Left lung (tissue), 14 donors: ENCODE measurements at places on chromosomes 5 and 9. TPM values are rescaled to one million over a fixed set of nuclear protein-coding genes. Genes with fewer than 3 reads are reported as not detected.

DNA sequence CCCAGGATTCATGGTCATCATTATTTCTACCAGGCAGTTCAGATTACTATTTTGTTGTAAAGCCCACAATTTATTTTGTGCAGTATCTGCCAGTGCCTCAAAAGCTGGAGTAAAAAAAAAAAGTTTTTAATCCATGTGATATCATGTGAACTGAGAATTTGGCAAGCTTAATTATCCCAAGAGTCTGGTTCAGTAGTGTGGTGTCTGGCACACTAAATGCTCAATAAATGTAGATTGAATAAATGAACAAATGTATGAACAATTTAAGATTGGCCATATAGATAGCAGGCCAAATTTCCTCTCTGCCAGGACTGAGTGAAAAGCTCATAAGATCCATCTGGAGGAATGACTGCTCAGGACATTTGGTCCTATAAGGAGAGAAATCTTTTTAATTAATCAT lies 533.0 kb downstream of the TLE1 start:
- H3K4me1 ChIP-seq, result no peaks in the 10 kb centered on the region
- no peak overlapping the region for H3K4me3 ChIP-seq
- no peak overlapping the region for H3K27ac ChIP-seq
- no peaks in the 10 kb centered on the region for H3K36me3 ChIP-seq
- DNase-seq, result no peak

GRCh38 chr5:157323107-157323706 lies 57.3 kb downstream of the CYFIP2 start:
- peaks cover 4% of the 10 kb centered on the region for H3K4me1 ChIP-seq
- H3K27me3 ChIP-seq, result no peaks in the 10 kb centered on the region
- no peak overlapping the region for H3K27ac ChIP-seq
- no peaks in the 10 kb centered on the region for H3K36me3 ChIP-seq
- no peak overlapping the region for H3K4me3 ChIP-seq

DNA sequence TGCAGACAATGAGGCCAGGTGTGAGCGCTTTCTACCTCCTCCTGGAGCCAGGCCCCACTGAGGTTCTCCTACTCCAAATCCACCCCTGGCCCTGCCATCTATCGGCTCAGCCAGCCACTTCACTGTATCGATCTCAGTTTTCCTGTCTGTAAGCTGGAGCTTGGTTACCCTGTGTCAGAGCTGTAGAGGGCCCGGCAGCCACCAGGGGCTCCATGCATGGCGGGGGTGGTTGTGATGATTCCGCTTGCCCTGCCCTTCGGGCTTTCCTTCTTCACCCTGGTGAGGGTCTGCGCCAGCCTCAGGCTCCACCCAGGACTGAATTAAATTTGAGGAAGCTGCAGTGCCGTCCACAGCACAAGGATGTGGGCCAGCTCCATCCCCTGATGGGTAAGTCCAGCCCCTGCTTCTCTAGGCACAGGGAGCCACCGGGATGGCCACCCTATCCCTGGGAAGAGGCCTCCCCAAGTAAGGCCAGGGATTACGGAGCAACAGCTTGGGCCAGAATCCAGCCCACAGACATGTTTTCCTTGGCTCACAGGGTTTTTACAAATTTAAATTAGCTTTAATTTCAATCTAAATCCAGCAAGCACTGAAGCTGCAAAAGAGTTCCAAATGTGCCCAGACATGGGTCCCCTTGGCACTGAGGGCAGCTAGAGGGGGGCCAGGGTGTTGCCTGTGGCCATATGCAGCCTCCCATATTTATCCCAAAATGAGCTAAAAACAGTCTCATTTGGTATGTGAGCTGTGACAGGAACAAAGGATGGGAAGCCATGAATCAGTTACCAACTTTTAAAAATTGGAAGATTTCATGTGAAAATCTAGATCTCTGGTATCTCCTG lies 89.1 kb upstream of the FBXW11 start:
- H3K4me1 ChIP-seq, result no peaks in the 10 kb centered on the region
- no peak overlapping the region for H3K27ac ChIP-seq
- no peak overlapping the region for H3K4me3 ChIP-seq
- H3K27me3 ChIP-seq, result no peaks in the 10 kb centered on the region

DNA sequence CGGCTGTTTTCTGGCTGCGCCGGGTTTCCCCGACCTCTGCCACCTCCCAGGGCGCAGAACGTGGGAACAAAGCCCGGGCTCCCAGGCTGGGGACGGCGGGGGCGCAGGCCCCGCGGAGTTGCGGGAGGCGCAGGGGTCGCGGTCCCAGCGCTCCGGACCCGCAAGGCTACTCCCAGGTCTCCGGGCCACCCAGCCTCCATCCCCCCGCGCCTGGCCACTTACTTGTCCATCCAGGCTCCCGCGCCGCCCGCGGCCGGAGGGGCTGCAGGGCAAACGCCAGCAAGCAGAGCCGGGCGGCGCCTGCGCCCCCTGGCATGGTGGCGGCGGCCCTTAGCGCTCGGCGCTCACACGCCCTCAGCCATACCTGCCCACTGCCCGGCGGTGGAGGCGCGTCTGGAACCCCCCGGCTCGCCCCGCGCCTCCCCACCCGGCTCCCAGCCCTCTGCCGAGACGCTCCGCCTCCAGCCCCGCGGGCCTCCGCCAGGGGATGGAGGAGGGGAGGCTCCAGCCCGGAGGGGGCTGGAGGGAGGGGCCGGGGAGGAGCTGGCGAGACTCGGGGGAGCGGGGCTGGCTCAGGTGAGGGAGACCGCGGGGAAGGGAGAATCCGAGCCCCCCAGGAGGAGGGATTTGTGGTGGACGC lies at the start of gene ADAM19:
Gene ADAM19, minus strand, starts transcription at position 395 of the 640 bp plus-strand sequence. Its CDS starts 79 bp downstream, at position 316.
- peak; percentile 68 for DNase-seq
- peaks cover 27% of the 10 kb centered on the region for H3K27me3 ChIP-seq
- no peaks in the 10 kb centered on the region for H3K36me3 ChIP-seq
- H3K4me3 ChIP-seq, result peak within 1 kb of the TSS; percentile 73
- H3K27ac ChIP-seq, result peak within 1 kb of the TSS; percentile 82
- H3K4me1 ChIP-seq, result peaks cover 61% of the 10 kb centered on the region

- peak overlapping the region; percentile 23 for H3K4me3 ChIP-seq
- peaks cover 23% of the 10 kb centered on the region for H3K4me1 ChIP-seq
- peak; percentile 70 for DNase-seq
- H3K27me3 ChIP-seq, result no peaks in the 10 kb centered on the region
These were observed 48.9 kb downstream of the CXXC5 start for GRCh38 chr5:139696894-139697658.

The SYK gene
- total RNA-seq, result 91.8 TPM

DNA sequence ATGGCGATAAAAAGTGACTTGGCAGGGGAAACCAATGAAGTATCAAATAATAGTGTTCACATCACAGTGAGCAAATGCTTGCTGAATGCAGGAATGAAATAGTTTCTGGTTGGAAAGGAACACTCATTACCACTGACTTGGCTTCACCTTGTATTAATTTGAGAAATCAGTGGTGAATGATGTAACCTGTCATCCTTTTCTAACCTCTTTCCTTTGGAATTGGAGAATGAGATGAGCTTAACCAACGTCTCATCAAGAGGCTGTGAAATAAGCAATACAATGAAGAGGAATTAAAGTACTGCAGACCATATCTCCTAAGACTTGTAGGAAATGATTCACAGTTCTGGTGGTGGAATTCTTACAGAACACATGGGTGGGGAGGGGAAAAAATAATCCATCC lies 192.2 kb downstream of the DMAC1 start:
- no peak overlapping the region for H3K27ac ChIP-seq
- DNase-seq, result no peak
- H3K27me3 ChIP-seq, result no peaks in the 10 kb centered on the region
- no peaks in the 10 kb centered on the region for H3K4me1 ChIP-seq
- H3K4me3 ChIP-seq, result no peak overlapping the region

The RFESD gene
- 2.7 TPM for total RNA-seq

The HACD4 gene
- total RNA-seq, result 6.3 TPM

The LECT2 gene
- total RNA-seq, result not detected

DNA sequence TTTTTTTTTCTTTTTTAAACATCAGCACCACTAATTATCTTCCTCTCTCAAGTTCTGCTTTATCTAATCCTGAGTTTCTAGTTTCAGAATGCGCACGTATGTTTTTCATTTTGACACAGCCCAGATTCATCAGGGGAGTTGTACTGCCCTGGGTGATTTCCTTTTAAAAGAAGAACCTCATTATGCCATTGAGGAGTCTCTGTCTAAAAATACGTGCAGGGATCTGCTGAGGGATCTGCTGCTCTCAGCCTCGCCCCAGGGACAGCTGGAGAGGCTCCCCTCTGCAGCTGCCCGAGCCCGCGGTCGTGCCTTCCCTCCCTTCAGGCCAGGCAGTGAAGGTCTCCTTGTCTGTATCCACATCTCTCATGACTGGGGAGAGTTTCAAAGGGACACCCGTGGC lies 273.1 kb downstream of the ARHGEF28 start:
- H3K27ac ChIP-seq, result no peak overlapping the region
- no peak for DNase-seq
- no peaks in the 10 kb centered on the region for H3K27me3 ChIP-seq
- H3K36me3 ChIP-seq, result no peaks in the 10 kb centered on the region
- no peak overlapping the region for H3K4me3 ChIP-seq

DNA sequence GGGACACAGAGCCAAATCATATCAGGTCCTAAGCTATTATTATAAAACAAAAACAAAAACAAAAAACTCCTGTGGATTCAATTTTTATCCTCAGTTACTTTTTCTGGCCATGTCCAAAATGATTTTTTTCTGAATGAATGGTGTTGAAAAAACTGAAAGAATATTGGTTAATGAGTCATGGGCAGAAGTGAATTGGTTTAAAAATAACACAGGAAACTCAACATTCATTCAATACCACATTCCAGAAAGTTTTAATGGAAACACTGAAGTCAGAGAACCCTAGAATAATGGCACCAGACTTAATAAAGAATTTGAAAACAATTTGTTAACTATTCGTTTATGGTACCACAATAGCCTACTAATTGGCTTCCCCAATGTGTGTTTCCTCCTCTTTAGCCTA lies 102.4 kb upstream of the CDH9 start:
- H3K36me3 ChIP-seq, result no peaks in the 10 kb centered on the region
- no peaks in the 10 kb centered on the region for H3K4me1 ChIP-seq
- no peak overlapping the region for H3K4me3 ChIP-seq
- DNase-seq, result no peak
- no peak overlapping the region for H3K27ac ChIP-seq

The F12 gene
- 1.1 TPM for total RNA-seq

GRCh38 chr5:337563-338130 lies 16.1 kb downstream of the AHRR start:
- no peaks in the 10 kb centered on the region for H3K36me3 ChIP-seq
- H3K4me3 ChIP-seq, result no peak overlapping the region
- no peaks in the 10 kb centered on the region for H3K27me3 ChIP-seq
- no peaks in the 10 kb centered on the region for H3K4me1 ChIP-seq
- H3K27ac ChIP-seq, result no peak overlapping the region

GRCh38 chr5:21254161-21254560 lies 1266.2 kb upstream of the CDH18 start:
- DNase-seq, result no peak
- H3K4me3 ChIP-seq, result no peak overlapping the region
- H3K36me3 ChIP-seq, result no peaks in the 10 kb centered on the region
